T-helper 9 cell (primary cell): ENCODE measurements at places on chromosomes 7 and 10.

GRCh38 chr10:132444877-132445351, 47.9 kb downstream of the PWWP2B start:
- DNase-seq, result no peak

GRCh38 chr7:105990727-105991453, 27.8 kb downstream of the CDHR3 start:
- no peak for DNase-seq

- DNase-seq, result no peak
These were observed 408.1 kb downstream of the INHBA start for GRCh38 chr7:41294556-41295454.

GRCh38 chr10:77511498-77512218, 126.0 kb downstream of the KCNMA1 start:
- no peak for DNase-seq

DNA sequence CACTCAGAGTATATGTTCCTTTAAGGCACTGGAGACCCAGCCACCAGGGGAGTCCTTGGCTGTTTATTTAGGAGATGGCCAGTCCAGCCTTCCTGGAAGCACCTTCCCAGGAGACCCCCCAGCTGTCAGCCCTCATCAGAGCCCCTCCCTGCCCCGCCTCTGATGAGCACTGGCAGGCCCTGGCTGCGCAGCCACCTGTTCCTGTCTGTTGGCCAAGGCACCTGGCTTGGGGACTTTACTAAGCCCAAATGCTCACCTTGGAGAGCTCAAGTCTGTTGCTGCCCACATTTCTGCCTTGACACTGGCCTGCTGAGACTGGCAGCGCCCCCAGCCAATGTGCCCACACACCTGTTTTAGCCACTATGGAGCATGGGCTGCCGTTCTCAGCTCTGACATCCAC, 124.7 kb downstream of the ELMO1 start:
- DNase-seq, result no peak

- DNase-seq, result no peak
These were observed 4.9 kb upstream of the ABCB4 start for GRCh38 chr7:87480386-87480785.

- DNase-seq, result no peak
These were observed 1.9 kb upstream of the KPNA7 start for GRCh38 chr7:99209781-99210180.

- DNase-seq, result no peak
These were observed 30.2 kb upstream of the CARD11 start for GRCh38 chr7:3073763-3074458.

DNA sequence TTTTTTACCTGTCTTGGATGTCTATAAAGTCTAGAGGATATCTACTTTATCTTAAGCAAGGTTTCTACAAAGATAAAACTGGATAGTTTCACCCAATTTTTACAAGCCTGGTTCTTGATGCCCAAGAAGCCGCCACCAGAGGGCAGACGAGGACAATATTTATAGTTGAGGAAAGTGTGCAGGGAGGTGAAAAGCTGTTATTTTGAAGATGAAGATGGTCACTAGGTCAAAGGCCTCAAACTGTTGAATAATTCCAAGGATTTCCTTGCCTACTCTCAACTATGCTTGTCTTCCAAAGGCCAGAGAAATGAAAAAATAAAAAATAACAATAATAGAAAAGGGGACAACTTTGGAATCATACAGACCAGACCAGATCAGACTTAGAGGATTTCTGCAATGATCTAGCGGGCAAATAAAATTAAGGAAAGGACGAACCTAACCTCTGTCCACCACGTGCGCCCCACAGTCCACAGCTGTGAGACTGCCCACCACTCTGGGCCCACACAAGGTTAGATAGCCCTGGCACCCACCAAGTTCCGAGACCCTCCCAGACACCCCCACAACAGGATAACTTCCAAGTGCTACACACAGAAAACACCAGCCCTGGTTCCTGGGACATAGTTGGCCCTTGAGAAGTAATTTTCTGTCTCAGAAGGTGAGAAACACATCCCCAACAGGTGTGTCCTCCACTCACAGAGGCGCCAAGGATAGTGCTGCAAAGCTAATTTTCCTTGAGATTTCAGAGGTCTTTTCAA, 2.8 kb downstream of the PKD1L1 start:
- peak; percentile 73 for DNase-seq

DNA sequence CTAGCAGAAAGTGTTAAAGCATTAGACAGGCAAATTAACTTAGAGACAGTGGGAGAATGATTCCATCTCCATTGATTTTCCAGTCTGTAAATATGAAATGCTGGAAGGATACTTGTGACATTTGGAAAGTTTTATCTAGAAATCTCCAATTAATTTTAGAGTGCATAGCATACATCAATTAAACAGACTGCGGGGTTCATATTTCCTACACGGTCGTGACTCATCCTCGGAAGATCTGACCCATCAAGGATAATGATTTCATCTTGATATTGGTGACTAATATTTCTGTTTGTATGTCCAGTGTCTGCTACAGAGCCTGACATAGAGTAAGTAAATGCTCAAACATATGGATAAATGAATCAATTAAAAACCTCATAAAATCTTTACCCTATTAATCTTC, 474.9 kb downstream of the KCNMA1 start:
- no peak for DNase-seq

DNA sequence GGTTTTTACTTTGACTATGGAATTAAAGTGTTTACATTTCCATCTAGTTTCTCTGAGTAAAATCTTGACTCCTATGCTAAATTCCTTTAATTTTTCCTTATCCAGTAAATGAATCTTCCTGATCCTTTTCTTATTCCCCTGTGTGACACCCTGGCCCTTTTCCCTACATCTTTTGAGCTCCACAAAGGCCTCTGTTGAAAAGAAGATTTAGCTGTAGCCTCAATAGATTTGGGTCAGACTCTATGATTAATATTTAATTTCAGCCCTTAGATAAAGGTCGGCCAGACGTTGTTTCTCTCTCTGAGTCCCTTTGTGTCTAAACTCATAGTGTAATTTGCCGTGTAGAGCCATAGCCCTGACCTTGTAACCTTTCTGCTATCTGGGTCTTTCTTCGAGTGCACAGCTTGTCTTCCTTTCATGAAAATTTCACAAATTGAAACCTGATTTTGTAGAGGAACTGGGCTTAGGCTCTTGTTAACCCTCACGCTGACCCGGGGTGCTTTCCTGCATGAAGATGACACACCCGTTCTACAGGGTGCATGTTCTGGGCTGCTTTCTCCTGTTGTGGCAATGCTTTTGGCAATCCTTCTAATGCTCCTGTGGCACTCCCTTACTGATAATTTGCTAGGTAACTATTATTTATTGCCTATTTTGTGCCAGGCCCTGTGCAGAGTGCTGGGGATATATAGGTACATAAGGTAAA, 21.2 kb downstream of the LSMEM1 start:
- no peak for DNase-seq

GRCh38 chr7:84684836-84685480, 490.4 kb upstream of the SEMA3A start:
- no peak for DNase-seq

- no peak for DNase-seq
These were observed 93.7 kb upstream of the NMT2 start for GRCh38 chr10:15262036-15262713.

DNA sequence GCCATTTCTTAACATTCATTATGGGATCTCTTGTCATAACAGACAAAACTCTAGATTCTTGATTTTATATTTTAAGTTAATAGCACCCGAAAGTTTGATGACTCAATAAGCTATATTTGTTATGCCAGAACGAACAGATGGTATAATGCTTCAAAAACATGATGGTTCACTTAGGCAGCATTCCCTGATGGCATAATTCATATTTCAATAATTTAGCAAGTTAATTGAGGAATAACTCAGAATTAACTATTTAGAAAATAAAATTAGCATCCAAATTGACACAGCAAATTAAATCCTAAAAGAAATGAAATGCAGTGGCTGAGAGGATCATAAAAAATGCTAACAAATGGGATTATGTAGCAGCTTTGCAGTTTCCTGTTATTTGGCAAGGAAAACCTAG, 260.8 kb upstream of the MBL2 start:
- DNase-seq, result no peak

- DNase-seq, result no peak
These were observed 14.7 kb downstream of the AQP1 start for GRCh38 chr7:30926313-30926712.

DNA sequence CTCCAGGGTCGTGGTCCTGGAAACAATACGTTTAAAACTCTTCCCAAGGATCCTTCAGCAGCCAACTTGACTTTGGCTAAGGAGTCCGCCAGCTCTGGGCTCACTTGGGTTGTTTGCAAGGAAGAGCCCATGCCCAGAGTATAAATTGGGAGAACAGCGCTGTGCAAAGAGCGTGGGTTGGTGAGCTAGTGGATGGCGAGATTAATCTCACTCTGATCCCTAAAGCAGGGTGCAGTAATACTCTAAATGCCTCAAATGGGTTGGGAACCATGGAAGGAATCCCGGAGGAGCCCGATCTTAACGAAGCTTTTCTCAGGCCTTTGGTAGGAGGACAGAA, 495 bp upstream of the SDHAF3 start:
- DNase-seq, result no peak

GRCh38 chr7:82194016-82194643, 249.4 kb downstream of the CACNA2D1 start:
- no peak for DNase-seq

GRCh38 chr10:114661212-114661880, 3.3 kb upstream of the ABLIM1 start:
- no peak for DNase-seq

- DNase-seq, result no peak
These were observed 47.2 kb upstream of the CCDC3 start for GRCh38 chr10:13048762-13049161.

DNA sequence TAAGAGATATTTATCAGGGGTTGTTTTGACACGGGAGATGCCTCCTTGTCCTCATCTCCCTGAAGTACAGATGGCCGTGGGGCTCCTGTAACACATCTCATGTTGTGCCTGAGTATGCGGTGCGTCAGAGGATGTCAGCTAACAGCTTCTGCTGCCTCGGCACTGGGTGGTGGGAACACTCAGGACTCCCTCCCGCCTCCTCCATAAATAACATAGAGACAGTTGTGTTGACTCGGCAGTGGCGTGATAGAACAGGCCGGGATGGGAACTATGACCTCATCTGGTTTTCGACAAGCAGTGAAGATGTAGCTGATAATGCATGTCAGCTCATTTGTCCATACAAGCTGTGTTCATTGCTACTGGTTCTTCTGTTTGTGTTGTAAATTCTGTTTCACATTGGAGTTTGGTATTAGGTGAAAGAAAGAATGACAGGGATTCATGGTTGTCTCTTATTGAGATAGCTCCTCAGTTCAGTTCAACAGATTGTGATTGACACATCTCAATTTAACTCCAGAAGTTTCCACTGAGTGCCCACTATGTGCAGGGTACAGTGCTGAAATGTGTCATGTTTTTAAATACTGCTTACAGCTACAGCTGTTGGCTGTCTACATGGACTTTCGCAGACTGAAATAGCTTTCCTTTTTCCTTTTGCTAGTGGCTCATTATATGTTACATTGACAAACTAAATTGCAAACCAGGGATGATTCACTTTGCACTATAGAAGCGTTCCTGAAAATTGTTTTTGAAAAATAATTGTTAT, 87.4 kb downstream of the CHN2 start:
- no peak for DNase-seq

DNA sequence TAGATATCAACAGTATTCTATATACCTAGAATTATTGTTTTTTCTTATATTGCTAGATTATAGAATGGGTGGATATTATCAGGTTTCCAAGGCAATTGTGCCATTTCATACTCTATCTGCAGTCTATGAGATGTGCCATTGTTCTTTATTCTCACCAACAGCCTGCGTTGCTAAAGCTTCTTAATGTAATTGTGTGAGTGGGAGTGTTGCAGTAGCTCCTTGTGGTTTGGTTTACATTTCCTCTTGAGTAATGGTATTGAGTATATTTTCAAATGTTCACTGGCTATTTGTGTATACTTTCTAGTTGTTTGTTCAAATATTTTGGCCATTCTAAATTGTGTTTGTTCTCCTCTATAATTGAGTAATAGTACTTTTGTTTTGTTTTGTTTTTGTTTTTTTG, 199.2 kb downstream of the TFEC start:
- no peak for DNase-seq

GRCh38 chr10:118308664-118309063, 33.5 kb downstream of the FAM204A start:
- no peak for DNase-seq

- DNase-seq, result no peak
These were observed 467.0 kb upstream of the AKR1E2 start for GRCh38 chr10:4359003-4359402.

DNA sequence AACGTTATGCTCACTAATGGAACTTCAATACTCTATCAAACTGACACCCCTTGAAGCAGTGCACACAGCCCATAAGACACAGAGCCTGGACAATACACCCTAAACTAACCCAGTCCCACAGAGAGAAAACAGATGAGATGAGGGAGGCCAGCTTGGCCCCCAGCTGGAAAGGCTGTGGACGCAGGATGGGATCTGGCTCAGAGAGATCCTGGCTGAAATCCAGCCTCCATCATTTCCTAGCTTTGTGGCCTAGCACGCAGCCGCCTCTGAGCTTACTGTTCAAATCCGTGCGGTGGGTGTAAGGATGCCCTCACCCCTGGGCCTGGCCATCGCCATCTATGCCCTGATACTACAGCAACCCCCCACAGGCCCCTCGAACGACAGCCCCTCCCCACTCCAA, 32.7 kb downstream of the SNX8 start:
- no peak for DNase-seq

- DNase-seq, result no peak
These were observed 65.2 kb downstream of the PFKFB3 start for GRCh38 chr10:6267941-6268340.

GRCh38 chr10:79189853-79190435, 121.2 kb downstream of the ZMIZ1 start:
- no peak for DNase-seq

DNA sequence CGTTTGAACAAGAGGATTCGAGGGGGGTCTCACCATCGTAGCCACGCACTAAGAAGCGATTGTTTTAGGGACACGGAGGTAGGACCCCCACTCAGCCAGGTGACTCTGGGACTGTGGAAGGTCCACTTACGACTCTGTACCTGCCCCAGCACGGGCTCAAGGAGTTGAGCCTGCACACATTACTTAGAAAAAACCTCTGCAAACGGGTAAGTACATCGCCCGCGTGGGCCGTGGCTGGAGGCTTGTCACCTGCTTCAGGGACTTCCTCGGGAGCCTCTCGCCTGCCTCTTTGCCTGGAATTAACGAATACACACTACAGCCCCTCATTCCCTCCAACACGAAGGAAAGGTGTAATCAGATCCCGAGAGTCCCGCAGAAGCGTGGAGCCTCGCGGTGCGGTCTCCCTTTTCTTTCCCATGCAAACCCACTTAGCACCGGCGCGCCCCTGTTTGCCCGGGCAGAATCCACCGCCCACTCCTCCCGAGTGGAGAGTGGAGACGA, 826 bp downstream of the PODXL start:
- DNase-seq, result no peak
